Effector CD8-positive, alpha-beta T cell (primary cell): ENCODE measurements at places on chromosomes 2 and 18.
A peak's percentile ranks its signal among the peaks of the same experiment; 100 is the strongest.

- DNase-seq = no peak
Measured at GRCh38 chr2:111122631-111123421, 2.1 kb downstream of the BCL2L11 start.

- no peak for DNase-seq
Measured at GRCh38 chr2:190526105-190526750, 8.3 kb downstream of the NEMP2 start.

GRCh38 chr2:14401873-14402272 lies 230.6 kb upstream of the LRATD1 start:
- no peak for DNase-seq

DNA sequence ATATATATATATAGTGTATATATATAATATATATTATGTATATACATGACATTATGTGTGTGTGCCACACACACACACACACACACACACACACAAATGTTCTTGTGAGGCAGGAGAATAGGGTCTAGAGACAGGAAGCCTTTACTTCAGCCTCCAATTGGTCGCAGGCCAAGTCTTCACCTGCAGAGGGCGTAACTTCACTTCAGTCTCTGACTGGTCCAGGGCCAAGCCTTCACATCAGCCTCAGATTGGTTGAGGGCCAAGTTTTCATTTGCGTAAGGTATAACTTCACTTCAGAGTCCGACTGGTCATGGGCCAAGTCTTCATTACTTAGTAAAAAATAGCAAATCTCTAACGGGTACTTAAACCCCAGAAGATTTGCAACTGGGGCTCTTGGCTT lies 13.2 kb upstream of the SS18 start:
- peak; percentile 2 for DNase-seq

- no peak for DNase-seq
Measured at GRCh38 chr18:47931718-47932103, 1.3 kb upstream of the SMAD2 start.

DNA sequence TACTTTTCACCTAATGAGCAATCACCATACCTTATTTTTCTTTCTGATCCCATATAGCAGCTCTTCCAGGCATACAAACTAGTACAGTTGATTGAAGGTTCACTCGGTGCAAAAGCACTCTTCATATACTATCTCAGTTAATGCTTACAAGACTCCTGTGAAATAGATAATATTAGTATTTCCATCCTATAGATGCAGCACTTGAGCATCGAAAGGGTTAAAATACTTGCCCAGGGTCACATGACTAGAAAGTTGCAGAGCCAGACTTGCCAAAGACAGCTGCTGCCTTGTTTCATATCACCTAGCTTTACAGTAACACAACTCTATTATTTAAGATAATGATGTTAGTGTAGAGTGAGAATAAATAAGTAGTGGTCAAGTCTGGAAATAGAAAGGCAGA lies 466.0 kb upstream of the TNP1 start:
- DNase-seq = no peak

DNA sequence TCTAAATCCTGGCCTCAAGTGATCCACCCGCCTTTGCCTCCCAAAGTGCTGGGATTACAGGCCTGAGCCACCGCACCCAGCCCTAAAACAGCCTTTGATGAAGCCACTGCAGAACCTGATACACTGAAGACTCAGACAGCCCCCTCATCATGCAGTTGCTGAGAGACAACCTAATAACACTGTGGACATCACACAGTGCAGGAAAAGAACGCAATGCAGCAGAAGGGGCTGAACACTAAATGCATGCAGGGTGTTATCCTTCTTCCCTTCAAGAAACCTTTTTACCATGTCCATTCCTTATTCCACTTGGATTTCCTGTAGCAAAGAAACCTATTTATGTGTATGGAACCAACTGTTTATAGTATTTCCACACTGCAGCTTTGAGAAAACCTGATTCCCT lies 35.7 kb downstream of the MGAT4A start:
- DNase-seq = no peak

- no peak for DNase-seq
Measured at GRCh38 chr18:64678048-64678447, 529.2 kb upstream of the LINC00305 start.

GRCh38 chr18:498931-499775 lies 1.3 kb downstream of the COLEC12 start:
- no peak for DNase-seq

GRCh38 chr2:23449413-23449812 lies 64.4 kb downstream of the KLHL29 start:
- no peak for DNase-seq

DNA sequence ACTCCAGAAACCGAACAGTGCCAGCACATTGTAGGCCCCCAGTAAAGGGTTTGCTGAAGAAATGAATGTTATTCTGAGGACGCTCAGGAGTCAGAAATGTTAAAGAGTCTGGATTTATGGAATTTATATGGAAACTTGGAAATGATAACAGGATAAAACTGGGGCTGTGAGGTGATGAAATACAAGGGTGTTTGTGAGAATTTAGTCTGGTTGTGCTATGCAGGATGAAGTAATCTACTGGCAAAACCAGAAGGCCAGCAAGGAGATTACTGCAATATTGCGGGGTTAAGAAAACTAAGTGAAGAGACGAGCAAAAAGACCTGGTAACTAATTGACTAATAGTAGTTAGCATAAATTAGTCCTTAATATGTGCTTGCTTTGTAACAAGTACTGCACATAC lies 467.8 kb downstream of the ZEB2 start:
- no peak for DNase-seq

- no peak for DNase-seq
Measured at GRCh38 chr18:32351032-32351431, 119.7 kb downstream of the GAREM1 start.

- DNase-seq = no peak
Measured at GRCh38 chr2:240153418-240153817, 13.0 kb upstream of the OTOS start.

DNA sequence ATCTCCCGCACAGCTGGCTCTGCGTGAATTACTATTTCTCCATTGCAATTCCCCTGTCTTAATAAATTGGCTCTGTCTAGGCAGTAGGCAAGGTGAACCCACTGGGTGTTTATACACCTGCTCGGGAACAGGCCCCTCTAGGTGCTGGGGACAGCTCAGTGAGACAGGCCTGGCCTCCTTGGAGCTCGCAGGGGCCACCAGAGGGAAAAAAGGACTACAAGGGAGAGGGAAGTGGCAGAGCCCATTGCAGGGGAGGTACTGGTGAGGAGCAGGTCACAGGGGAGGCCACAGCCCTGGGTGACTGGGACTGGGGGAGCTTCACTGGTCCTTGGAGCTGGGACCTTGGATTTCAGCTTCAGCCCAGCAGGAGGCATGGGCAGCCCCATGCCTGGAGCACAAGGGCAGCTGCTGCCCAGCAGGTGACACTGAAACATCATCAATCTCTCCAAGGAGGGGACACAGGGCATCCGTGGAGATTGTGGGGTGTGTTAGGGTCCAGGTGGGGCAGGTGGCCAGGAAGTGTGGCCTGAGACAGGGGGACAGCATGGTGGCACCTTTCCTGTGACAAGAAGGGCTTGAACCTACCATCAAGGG lies 31.2 kb downstream of the NGEF start:
- DNase-seq = no peak

GRCh38 chr2:205715831-205716525 lies 33.7 kb downstream of the NRP2 start:
- DNase-seq = no peak

DNA sequence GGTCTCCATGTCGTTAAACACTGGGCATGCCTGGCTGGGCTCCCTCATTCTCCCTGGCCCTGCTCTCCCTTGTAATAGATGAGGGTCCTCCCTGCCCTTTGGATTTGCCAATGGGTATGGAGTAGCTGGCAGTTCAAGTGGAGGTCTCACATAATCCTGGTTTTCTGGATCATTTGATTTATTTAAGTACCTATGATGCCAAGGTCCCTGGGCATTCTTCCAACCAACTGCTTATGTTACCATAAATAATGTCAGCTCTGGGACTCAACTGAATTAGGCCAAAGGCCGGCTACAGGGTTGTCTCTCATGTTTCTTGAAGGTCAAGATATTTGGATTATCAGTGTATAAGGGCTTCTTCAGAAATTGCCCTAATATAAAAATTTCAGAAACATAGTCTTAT lies 104.9 kb upstream of the LYPD6 start:
- DNase-seq = no peak

- DNase-seq = no peak
Measured at GRCh38 chr18:68937029-68937599, 139.2 kb downstream of the CCDC102B start.

GRCh38 chr18:23992089-23992940 lies 22.2 kb upstream of the TTC39C start:
- peak; percentile 7 for DNase-seq

GRCh38 chr2:39542523-39542922 lies 105.4 kb upstream of the MAP4K3 start:
- DNase-seq = no peak

GRCh38 chr2:68739595-68740399 lies 5.2 kb downstream of the ARHGAP25 start:
- no peak for DNase-seq
